ENCODE measurements at places on chromosomes 11 and 22.
A peak's percentile ranks its signal among the peaks of the same experiment; 100 is the strongest.

DNA sequence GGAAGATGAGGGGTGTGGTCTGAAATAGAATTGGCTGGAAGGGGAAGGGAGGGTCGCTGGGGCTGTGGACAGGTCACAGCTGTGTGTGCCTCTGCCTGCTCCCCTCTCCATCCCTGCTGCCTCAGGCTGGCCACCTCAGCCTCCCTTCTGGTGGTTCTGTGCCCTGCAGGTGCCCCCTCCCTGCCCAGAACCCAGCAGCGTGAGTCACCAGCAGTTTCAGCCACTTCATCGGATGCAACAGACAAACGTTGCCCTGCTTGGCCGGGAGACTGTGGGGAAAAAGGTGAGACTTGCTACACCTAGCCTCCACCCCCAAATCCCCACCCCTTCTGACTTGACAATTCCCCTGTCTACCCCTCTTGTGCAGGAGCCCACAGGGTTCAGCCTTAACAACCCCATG lies 21.8 kb upstream of the LRRC10B start:
- DNase-seq: no peak

DNA sequence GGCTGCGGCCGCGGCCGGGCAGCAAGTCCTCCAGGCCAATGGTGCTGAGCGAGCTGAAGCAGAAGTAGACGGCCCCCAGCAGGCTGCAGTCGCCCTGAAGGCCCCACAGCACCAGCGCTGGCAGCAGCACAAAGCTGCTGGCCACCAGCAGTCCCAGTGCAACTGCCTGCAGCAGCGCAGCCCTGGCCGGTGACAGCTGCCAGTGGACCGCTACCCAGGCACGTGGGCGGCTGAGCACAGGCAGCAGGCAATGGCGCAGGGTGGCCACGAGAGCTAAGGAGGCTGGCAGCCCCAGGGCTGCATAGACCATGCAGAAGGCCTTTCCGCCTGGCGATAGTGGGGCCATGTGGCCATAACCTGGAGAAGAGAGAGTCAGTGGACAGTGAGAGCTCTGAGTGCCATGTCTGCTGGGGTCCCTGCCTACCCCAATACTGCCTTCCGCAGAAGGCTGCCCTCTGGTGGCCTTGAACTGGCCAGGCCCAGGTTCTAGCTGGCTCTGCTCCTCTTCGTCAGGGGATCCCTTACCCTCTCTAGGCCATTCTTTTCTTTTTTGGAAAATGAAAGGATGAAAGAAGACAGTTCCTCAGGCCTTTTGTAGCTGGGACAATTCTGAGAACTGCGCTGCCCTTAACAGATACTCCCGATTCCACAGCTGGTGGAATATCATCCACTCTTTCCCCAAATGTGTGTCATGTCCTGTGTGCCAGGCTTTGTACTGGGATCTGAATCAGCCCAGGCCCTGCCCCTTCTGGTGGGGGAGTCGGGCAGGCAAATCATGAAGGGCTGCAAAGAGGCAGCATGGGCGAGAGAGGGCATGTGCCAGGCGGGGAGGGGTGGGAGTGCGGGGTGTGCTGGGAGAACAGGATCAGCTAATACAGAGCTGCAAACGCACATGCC lies 1.8 kb downstream of the KCNK7 start:
- DNase-seq: peak; percentile 64

- no peak for DNase-seq
Observed at GRCh38 chr11:59669611-59670009, 773 bp upstream of the PATL1 start.

- DNase-seq: no peak
Observed at GRCh38 chr11:11382858-11383532, 29.9 kb upstream of the CSNK2A3 start.

DNA sequence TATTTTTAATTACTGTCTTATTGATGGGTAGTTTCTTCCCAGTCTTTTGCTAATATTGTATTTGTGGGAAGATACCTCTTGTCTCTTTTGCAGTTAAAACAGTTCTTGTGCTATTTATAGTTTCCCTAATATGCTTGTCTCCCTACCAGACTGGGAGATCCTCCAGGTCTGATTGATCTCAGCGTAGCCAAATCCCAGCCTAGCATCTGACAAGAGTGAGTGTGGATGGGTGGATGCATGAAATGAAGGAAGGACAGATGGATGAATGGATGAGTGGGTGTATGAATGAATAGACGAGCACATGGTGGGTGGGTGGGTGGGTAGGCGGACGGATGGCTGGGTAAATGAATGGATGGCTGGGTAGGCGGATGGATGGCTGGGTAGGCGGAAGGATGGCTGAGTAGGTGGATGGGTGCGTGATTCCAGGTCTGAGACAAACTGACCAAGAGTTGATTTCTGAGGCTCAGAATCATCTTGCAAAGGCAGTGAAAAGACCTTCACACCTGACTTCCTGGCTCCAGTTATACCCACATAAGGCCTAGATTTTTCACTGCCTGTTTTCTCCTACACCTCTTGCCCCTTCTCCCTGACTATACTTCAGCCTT lies 11.4 kb downstream of the DNAJB13 start:
- no peak for DNase-seq

DNA sequence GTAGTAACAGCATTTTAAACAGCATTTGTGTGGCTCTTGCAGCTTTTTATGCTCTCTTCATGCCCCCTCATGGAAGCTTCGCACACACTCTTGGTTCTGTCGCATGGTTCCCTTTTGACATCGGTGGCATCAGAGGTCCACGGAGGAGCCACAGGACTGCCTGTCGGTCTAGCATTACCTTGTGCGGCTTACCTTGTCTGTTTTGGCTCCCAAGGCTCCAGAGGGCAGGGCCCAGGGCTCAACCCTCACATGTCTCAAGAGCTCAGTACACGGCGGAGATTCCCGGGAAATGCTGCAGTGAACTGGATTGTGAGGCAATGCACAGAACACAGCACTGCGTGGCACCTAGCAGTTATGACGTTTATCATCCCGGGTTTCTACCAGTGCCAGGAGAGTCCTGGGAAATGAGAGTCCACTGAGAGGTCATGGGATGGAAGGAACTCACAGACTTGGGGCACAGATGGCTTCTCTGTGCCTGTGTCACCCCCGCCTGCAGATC lies 1015.8 kb downstream of the TBC1D22A start:
- no peak for DNase-seq

DNA sequence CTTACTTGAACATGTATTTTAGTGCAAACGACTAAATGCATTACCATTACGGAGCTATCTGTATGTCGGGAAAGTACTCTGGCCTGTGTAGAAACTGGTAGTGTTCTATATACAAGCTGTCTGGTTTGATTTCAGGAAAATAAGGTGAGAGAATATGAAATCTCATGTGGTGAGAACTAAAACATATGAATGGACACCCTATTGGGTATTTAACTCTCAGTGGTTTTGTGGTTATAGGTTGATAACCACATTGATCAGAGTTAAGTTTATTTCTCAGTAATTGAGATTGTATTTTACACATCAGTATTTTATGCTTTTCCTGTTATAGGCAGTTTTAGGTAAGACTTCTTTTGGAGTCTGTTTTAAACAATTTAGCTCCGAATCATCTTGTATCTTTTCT lies 10.4 kb downstream of the ANO5 start:
- no peak for DNase-seq

DNA sequence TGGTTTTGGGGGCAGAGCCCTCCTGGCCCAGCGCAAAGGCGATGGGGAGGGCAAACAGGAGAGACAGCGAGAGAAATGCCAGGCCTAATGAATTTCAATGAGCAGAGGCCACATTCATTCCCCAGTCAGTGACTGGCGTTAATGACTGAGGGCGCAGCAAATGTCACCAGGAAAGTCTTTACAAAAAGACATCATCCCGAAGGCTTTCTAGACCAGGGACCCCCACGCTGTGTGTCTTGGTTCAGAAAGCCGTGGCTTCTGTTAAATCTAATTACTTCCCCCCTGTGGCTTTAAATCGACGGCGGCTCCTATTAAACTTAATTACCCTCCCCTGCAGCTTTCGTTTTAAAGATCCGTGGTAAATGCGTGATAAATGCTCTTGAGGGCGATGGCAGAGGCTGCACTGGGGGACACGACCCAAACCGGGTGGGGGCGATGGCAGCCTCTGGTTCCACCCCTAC lies 1.6 kb upstream of the FGF19 start:
- DNase-seq: peak; percentile 47

DNA sequence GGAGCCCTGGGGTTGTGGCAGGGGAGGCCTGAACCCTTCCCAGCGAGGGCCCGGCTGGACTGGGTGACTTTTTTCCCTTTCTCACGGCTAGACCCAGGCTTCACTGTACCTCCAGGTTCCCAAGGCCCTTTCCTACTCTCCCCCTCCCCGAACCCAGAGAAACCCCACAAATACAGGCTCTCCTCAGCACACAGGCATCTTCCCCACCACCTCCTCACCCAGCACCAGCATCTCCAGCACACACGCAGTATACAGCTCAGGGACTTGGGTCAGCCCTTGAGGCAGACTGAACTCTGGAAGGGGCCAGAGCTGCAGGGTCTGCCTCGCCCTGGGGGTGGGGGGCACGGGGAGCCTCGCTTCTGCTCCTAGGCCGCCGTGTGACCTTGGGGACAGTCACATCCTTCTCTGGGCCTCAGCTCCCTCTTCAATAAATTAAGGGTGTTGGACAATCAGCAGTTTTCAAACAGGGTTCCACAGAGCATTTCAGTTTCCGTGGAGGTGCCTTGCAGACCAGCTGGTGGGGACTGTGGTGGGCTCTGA lies 4.5 kb downstream of the TMPRSS13 start:
- no peak for DNase-seq

GRCh38 chr11:95138448-95138847 lies 48.8 kb downstream of the ENDOD1 start:
- DNase-seq: no peak

DNA sequence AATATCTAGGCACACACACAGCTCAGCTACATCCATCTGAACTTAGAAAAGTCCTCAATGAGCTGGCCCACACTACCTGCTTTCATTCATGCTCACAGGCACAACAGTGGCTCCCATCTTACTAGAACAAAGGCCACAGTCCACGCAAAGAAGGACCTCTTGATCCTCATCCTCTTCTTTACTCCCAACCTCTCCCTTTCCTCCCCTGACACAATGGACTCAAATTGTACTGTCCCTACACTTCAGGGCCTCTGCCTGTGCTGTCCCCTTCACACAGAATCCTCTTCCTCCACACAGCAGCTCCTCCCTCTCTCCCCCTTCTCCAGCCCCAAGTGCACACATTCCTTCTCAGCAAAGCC lies 12.7 kb downstream of the SMCO4 start:
- DNase-seq: no peak

DNA sequence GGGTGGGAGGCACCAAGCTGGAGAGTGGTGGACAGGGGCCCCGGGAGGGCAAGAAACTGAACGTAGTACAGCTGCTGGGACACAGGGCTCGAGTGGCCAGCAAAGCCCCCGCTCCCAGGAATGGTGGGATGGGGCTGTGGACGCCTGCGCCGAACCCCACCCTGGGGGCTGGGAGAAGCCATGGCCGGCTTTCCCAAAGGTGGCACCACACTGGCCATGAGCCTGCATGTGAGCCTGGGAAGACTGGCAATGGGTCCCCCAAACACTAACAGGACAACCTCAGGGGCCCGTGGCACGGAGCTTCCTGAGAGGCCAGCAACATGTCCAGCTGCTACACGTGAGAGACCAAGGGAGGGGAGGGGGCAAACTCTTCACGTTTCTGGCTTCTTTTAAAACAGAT lies 4.0 kb downstream of the ALG12 start:
- DNase-seq: no peak

DNA sequence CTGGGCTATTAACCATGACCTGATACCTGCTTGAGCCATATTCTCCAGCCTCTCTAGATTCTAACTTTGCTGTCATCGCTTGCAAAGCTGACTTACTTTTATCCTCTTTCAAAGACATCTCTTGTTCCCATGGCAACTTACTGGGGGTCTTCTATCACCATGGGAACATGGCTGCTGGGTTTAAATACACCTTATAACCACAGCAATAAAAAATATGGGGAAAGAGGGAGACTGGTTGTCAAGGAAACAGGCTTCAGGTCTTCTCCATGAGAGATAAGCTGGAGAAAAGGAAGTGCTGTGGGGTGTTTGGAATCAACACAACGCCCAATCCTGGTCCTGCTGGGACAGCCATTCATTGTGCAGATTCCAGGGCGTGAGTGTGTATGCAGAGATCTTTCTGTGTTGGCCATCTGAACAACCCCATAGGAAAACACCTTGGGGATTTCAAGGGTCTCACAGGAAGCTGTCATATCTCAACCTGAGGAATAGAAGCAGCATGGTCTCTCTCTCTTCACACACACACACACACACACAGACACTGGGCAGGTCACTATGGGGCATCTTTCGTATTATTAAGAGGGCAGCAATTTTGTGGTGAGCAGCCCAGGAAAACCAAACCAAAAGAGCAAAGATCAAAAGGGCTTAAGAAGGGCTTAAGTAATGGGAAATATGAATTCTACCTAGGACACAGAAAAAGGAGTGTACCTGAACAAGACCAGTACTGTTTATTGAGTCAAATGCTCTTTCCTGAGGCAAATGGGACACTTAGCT lies 344.7 kb upstream of the NCAM1 start:
- DNase-seq: no peak

DNA sequence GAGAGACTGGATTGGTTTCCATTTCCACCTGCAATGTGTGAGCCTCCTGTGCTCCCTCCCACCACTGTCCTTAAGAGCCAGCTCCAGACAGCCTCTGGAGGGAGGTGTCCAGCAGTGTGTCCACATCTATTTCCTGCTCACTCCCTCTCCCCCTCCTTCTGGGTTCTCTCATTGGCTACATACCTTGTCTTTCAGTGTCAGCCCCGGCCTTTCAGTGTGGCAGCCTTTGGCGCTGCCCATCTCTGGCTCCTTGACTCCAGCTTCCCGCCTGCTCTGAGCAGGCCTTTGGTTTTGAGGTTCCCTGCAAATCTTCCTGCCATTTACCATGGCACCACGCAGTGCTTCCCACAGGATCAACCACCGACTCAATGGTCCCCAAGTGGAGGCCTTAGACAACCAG lies 19.0 kb upstream of the PTPRJ start:
- DNase-seq: peak; percentile 46

DNA sequence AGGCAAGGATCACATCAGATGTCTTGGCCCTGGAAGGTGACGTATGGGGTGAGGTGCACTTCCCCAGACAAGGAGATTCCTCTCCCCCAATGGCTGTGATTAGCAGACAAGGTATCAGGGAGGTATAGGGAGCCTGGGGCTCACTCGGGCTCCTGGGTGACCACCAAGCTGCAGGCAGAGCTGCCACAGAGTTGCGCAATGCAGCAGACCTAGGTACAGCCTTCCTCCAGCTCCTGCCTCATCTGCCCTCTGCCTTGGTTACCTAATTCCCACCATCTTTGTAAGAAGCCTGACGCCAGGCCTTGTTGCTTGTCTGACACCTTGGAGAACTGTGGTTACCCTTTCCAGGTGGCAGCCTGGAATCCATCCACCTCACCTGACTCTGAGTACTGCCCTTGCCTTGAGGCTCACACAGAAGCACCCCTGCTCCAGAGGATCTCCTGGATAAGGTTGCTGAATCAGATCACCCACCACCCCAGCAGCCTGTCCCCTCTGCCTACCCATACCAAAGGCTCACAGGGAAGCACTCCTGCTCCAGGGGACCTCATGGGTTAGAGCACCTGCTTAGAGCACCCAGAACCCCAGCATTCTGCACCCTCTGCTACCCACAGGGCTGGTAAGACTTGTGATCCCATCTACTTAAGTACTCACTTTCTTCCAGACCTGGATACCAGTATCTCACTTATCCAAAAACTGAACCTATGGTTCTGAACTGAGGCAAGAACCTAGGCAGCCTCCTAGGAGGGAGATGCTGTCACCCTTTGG lies 40.4 kb downstream of the GAB4 start:
- DNase-seq: no peak

- no peak for DNase-seq
Observed at GRCh38 chr11:41110527-41110926, 348.9 kb downstream of the LRRC4C start.

GRCh38 chr11:1422481-1422880 lies 32.7 kb downstream of the BRSK2 start:
- DNase-seq: peak; percentile 50

Data from ELF-1 (cell line).